Stimulated activated CD8-positive, alpha-beta memory T cell treated with anti-CD3 and anti-CD28 coated beads, Interleukin-7, amount 100 ng/mL, for 1 hour (primary cell): ENCODE measurements at places on chromosomes 5 and 9.

DNA sequence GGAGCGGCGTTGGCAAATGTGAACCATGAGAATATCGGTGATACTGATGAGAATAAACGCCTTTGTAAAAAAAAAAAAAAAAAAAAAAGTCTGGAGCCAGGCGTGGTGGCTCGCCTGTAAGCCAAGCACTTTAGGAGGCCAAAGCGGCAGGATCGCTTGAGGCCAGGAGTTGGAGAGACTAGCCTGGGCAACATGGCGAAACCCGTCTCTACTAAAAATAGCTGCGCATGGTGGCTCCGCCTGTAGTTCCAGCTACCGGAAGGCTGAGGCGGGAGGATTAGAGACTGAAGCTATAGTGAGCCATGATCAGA lies 425 bp upstream of the NFX1 start:
- no peak for DNase-seq

DNA sequence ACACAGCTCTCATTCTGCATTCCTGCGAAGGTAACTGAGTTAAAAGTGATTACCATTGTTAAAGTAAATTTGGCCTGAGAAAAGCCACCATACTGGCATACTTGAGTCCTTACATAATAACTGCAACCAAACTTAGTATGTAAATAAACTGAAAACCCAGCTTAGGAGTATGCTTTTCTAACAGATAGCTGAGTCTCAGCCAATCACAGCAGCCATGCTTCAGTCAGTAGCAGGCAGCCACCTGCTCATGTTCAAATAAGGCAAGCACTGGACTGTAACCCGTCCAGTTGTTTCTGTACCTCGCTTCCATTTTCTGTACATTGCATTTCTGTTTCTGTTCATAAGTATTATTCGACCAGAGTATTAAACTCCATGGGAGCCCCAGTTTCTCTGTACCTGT lies 58.6 kb downstream of the GCNT4 start:
- DNase-seq, result no peak

DNA sequence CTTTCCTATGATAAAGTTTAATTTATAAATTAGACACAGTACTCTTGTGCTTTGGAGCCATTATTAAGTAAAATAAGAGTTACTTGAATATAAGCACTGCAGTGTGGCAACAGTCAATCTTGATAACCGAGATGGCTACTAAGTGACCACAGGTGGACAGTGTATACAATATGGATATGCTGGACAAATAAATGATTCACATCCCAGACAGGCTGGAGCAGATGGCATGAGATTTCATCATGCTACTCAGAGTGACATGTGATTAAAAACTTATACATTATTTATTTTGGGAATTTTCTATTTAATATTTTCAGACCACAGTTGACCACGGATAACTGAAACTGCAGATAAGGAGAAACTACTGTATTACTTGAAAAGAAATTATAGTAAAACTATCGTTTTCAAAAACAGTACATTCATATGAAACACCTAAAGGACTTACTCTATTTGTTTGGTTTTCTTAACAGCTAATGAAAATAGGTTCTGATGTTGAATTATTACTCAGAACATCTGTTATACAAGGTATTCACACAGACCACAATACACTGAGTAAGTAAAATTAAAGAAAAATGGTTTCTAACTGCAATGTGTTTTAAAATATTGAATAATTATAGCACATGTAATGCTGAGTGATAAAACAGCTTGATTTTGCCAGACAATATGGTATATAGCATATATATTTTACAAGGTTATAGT lies 16.0 kb downstream of the LYRM7 start:
- DNase-seq, result no peak

DNA sequence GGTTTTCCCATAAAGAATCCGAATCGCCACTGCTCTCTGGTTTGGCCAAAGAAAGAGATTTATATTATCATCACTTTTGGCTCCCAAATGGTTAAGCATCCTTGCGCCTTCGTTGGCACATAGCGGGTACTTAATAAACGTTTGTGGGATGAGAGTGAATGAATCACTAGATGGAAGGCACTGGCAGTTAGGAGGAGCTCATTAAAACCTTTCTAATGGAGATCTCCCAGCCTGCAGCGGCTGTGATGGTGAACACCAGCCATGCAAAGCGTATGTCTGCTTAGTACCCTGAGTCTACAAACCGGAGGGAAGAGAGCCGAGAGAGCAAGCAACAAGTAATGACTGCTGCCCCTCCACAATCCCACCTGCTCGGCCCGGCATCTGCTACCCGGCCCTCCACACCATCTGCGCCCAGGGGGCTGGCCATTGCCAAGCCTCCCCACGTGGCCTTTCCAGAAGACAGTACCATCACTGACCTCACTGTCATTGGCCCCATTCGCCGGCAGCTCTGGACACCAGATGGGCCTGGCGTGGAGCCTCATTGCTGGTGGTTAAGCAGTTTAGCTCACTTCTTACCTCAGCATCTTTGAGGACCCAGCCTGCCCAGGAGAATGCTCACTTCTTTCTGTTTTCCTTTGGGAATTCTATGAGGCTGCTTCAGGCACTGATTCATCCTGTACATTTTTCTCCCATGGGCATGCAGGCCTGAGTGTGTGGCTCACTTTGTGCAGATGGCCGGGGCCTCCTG lies 39.3 kb upstream of the ANKRD33B start:
- no peak for DNase-seq

- DNase-seq, result no peak
Measured at GRCh38 chr5:67293226-67293625, 96.6 kb upstream of the CD180 start.

GRCh38 chr5:74510476-74511075 lies 130.0 kb downstream of the ENC1 start:
- no peak for DNase-seq

GRCh38 chr9:20042128-20042711 lies 253.4 kb upstream of the SLC24A2 start:
- DNase-seq, result no peak

- no peak for DNase-seq
Measured at GRCh38 chr9:101601904-101602765, 7.4 kb upstream of the PPP3R2 start.
